Suppressor macrophage treated with lipopolysaccharide for 1 hour (primary cell): ENCODE measurements at places on chromosomes 11 and 22.

- no peak for DNase-seq
Measured at GRCh38 chr11:101034076-101034475, 95.5 kb downstream of the PGR start.

DNA sequence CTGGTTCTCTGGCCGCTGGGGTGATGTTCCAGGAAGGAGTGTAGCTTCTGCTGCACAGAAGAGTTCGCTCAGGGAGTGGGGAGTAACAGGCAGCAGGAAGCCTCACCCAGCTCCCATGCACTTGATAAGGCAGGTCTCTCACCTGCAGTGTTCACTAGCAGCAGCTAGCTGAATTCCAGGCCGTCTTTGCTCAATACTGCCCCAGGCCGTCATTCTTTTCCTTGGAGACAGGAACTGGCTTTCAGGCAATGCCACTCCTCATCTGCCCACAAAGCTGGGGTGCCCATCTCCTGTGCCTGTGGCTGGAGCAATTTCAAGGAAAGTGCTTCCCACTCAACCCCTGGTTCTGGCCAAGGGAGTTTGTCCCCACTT, 66.1 kb downstream of the ARHGAP42 start:
- DNase-seq = no peak

- DNase-seq = no peak
Measured at GRCh38 chr22:32013200-32013599, 29.9 kb upstream of the SLC5A1 start.

GRCh38 chr22:41561335-41561734, 525 bp downstream of the CSDC2 start:
- DNase-seq = no peak

GRCh38 chr11:62961017-62961570, 23.7 kb downstream of the SLC22A6 start:
- no peak for DNase-seq

DNA sequence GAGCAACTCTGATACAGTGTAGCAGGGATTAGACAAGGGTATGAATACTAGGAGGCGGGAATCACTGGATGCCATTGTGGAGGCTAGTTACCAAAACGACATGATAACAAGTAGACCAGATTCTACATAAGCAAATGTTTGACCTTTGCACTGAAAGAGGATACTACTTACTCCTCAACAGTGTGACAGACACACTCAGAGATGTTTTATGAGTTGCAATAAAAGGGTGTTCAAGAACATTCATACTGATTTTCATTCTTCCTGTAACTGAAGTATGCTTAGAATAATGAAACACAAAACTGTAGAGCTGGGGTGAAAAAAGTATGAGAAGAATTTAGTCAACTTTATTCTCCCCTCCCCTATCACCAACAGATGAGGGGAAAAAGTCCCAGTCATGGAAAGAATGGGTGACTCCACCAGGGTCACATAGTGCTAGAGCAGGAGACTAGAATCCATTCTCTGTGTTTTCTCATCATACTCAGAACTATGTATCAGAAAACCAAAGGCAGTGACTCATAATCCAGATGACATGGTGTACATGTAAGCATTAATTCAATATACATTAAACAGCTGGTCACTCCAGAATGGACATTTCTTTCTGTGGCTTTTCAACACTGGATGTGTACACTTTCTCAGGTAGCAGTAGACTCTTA, 32.8 kb downstream of the ARHGAP20 start:
- DNase-seq = peak; percentile 21

DNA sequence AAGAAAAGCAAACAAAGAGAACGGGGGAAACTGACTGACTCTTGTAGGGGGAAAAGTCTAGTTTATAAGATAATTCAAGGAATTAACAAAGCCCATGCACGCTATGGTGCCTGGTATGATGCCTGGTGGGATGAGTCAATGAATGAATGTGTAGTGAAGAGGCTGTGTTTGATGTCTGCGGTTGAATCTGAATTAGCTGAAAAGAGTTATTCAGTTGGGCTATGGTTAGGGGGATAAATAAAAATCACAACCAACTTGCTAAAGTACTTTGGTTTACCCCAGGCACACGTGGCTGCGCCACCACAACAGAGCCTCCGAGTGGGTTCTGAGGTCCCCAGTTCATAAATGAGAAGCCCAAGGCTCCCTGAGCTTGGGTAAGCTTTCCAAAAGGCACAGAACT, 369.3 kb upstream of the SYN3 start:
- DNase-seq = no peak

DNA sequence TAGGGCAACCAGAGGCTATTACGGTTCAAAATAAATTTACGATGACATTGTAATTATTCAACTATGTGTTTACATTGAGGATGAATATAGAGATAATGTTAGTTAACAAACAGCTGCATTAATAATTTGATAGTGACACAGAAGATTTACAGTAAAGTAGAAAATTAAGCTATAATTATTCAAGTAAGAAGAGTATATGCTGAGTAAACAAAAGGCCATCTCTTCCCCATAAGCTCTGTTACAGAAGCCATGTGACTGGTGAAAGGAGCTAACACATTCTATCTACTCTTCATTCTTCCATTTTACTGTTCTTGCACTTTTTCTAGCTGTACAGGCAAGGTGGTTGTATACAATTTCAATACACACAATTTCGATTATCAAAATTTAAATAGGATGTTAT, 54.2 kb downstream of the IMMP1L start:
- DNase-seq = no peak

DNA sequence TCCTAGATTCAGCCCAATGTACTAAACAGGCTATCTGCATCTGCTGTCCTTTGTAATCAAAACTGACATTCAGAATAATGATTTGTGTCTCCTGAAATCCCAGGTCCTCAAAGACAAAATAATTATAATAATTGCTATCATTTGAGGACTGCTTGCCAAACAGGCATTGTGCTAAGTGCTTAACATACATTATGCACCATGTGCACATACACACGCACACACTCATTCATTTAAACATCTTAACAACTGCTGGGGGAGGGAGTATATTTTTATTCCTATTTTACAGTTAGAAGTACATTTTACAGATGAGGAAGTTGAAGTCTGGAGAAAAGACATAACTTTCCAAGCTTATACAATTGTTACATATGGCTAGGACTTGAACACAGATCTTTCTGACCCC, 308.0 kb upstream of the ZC3H12C start:
- no peak for DNase-seq

DNA sequence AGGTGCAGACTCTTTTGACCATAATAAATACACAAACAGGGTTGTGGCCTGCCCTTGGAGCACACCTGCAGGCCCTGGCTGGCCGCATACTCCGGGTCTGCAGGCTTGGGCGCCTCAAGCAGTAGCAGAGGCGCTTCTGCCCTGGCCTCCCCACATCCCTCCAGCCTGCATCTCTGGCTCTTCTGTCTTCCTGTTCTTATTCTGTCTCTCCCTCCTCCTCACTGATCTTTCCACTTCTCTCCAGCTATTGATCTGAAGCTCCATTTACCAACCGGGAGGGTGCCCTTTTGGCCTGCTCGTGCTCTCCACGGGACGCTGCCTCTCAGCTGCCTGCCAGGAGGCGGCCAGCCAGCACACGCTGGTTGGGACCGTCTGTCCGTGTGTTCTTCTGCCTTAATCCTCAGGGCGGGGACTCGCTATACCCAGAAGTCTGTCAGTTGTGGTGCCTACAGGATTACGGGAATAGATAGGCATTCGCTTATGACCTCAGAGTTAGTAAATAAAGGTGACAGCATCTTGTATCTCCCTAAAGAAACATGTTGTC, 5.2 kb downstream of the UPB1 start:
- no peak for DNase-seq

- no peak for DNase-seq
Measured at GRCh38 chr11:1219834-1220815, 2.7 kb upstream of the MUC5B start.
